SW 1271 (cell line): ENCODE measurements at places on chromosomes 3 and 15.
A peak's percentile ranks its signal among the peaks of the same experiment; 100 is the strongest.

DNA sequence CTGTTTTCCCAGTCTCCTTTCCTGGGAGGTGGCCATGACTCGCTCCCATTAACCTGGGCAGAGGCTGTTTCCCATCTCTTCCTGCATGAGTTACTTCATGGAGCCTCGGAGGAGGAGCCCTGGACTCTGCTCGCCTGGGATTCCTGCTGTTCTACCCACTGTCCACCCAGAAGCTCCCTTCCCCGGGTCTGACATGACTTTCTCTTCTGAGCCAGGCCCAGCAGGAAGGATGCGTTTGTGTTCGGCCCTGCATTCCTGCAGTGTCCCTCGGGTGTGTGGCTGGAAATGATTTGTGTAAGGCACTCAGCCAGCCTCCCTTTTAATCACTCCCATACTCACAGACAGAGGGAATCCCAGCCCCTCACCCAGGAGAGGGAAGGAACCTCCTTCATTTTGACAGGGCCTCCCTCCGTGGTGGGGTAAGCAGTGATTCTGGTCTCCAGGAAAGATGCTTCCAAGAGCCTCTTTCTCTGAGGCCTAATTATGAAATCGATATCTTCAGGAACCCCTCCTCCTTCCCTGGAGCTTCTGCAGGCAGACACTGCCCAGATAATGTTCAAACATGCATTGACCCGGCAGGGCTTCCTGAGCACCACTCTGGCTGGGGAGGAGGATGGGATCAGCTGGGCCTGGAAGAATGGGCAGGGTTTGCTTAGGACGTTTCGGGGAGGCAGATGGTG, 41.6 kb upstream of the DLG1 start:
- DNase-seq, result no peak

- DNase-seq, result no peak
Measured at GRCh38 chr3:27889745-27890144, 167.6 kb upstream of the EOMES start.

DNA sequence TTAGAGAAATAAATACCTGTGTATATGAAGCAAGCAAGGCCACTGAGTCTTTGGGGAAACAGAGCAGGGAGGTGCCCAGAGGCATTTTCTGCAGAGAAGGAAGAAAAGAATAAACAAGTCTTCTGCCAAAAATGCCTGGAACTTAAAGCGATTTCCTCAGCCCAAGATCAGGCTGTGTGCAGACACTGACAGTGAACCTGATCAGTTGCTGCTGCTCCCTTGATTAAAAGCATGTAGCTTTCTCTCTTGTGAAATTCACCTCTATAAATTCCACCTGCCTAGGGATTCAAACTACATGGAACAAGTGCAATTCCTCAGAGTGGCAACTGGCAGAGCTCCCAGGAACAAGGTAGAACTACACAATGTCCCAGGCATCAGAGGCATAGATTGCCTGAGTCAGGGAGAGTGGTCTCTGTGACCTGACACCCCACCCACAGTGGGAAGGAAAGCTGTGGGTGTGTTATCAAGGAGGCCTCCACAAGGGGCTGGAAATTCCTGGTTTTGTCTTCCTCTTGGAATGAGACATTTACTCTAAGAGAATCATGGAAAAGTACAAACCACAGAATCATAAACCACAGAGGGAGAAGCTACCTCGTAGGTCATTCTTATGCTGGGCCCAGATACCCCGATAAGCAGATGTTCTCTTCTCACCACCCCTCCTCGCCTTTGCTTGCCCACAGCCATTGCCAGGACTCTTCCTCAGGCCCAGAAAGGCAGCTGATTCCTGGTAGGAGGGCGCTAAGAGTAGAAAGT, 1.8 kb upstream of the ZBTB38 start:
- DNase-seq, result peak; percentile 88

DNA sequence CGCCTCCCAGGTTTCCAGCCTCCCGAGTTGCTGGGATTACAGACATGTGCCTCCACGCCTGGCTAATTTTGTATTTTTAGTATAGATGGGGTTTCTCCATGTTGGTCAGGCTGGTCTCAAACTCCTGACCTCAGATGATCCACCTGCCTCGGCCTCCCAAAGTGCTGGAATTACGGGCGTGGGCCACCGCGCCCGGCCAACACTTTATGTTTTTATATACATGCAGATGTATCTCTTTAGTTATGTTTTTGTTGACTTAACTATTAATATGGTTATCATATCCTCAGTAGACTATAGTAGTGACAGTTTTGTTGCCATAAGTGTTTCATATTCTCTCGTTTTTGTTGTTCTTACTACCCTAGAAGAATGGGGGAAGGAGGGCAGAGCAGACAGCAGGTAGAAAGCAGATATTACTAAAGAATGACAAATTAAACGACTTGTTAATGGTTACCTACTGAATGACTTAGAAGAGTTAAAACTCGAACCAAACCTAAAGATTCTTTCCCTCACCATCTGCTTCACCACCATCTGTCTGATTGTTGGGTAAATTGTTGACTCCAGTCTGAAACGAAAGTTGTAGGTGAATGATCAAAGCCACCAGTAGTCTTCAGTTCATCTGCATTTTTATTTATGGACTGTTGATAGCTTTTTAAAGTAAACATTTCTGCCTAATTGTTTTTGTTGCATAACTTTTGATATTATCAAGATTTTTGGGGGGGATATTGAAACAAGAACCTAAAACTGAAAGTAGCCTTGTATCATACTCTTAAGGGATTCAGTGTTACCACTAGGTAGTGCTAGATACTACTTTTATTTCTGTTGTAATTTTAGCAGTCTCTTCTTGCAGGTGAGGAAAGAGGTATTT, 89.3 kb downstream of the RASA2 start:
- no peak for DNase-seq

- DNase-seq, result no peak
Measured at GRCh38 chr15:39108021-39108420, 472.9 kb upstream of the THBS1 start.

DNA sequence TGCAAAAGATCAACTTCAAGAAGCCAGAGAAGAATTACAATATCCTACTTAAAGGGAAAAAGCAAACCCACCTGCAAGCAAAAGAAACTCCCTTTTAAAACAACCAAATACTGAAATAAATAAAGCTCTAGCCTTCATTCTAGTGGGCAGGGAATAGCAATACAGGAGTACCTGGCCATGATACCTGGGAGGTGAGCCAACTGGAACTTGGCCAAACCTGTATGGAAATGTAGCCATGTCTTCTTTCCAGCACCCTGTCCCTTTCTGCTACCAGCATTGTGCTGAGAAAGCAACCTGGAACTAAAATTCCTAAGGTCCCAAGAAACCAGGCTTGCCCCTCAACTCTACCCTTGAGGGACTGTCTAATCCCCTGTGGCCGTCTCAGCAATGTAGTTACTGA, 530.0 kb downstream of the EPHB1 start:
- no peak for DNase-seq

GRCh38 chr3:170494766-170495165, 76.1 kb downstream of the CLDN11 start:
- DNase-seq, result no peak

- no peak for DNase-seq
Measured at GRCh38 chr3:10093678-10094077, 14.4 kb downstream of the FANCD2OS start.

GRCh38 chr3:167918008-167918596, 177.6 kb downstream of the GOLIM4 start:
- no peak for DNase-seq

DNA sequence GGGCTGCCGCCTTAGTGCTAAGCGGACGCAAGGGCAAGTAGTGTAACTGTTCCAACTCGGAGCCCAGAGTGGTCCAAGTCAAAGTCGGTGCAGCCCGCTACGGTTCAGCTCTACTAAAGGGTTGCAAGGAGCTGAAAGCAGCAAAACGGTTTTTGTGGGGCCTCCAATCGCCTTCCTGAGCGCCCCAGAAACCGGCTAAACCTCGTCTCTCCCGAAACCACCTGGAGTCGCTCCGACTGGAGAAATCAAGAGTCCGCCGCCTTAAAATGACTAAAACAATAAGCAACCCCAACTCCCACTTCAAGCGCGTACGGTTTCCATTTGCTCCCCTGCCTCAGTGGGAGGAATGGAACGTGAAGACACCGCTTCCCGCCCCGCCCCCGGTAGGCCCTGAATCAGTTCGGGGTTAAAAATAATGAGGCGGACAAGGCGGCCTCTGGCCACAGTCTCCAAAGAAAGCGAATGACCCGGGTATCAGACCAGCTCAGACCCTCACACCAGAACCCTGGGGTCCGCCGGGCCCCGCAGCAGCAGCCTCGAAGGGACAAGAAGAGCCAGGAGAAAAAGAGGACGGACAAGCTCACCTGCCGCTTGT, 401 bp downstream of the SEC11A start:
- DNase-seq, result no peak

GRCh38 chr3:46298871-46299607, 54.9 kb upstream of the CCR2 start:
- DNase-seq, result no peak

- peak; percentile 54 for DNase-seq
Measured at GRCh38 chr3:88149101-88149508, 654 bp upstream of the C3orf38 start.
